Psoas muscle (tissue), 8 donors: ENCODE measurements at places on chromosomes 13 and 19. TPM values are rescaled to one million over a fixed set of nuclear protein-coding genes. Genes with fewer than 3 reads are reported as not detected.

Gene ATP8B3
- not detected for total RNA-seq

Gene OVOL3
- not detected for total RNA-seq

Gene LYL1
- total RNA-seq: 3.7 TPM

Gene SIAH3
- total RNA-seq: not detected

Gene AKAP8L
- total RNA-seq: 37.3 TPM

Gene IGSF23
- not detected for total RNA-seq

Gene IZUMO2
- total RNA-seq: not detected

Gene TRPM4
- 17.2 TPM for total RNA-seq

Gene ZNF154
- total RNA-seq: 1.6 TPM

Gene SIGLEC8
- 0.13 TPM for total RNA-seq

Gene ZNF563
- total RNA-seq: 1.7 TPM

Gene ZNF808
- total RNA-seq: 12.6 TPM

Gene PSG6
- not detected for total RNA-seq

Gene ZNF649
- 6.0 TPM for total RNA-seq

Gene LILRB2
- total RNA-seq: 1.2 TPM

Gene ZNF536
- 0.34 TPM for total RNA-seq

Gene HCST
- 1.7 TPM for total RNA-seq

Gene CNMD
- total RNA-seq: not detected

Gene C1QTNF9B
- 3.0 TPM for total RNA-seq

Gene SHISA2
- 4.1 TPM for total RNA-seq

Gene CLEC17A
- not detected for total RNA-seq

Gene MRPS31
- 23.3 TPM for total RNA-seq

Gene LILRB4
- total RNA-seq: 1.7 TPM

Gene CEACAM3
- 0.59 TPM for total RNA-seq

Gene FAM83E
- not detected for total RNA-seq

Gene ZNF730
- total RNA-seq: not detected

Gene MIA
- total RNA-seq: not detected

Gene CFAP97D2
- not detected for total RNA-seq

Gene SIX5
- total RNA-seq: 9.2 TPM

Gene BST2
- total RNA-seq: 18.3 TPM

Gene DCLK1
- 2.3 TPM for total RNA-seq

Gene KIR2DL3
- total RNA-seq: not detected

Gene IFI30
- total RNA-seq: 21.5 TPM

Gene ZNF223
- 0.75 TPM for total RNA-seq

Gene TMEM38A
- 158 TPM for total RNA-seq

Gene SULT2A1
- not detected for total RNA-seq

Gene PSG3
- total RNA-seq: not detected

Gene EPSTI1
- total RNA-seq: 2.6 TPM

Gene ZNF135
- total RNA-seq: 1.6 TPM

Gene RNF113B
- not detected for total RNA-seq

Gene FNDC3A
- 10.5 TPM for total RNA-seq
